ENCODE measurements at places on chromosomes 7 and 10. TPM values are rescaled to one million over a fixed set of nuclear protein-coding genes. Genes with fewer than 3 reads are reported as not detected.

Gene PIP
- not detected for total RNA-seq

Gene CLEC2L
- not detected for total RNA-seq

Gene PCDH15
- not detected for total RNA-seq

Gene OR13A1
- 2.3 TPM for total RNA-seq

Gene CUZD1
- total RNA-seq, result 3.0 TPM

Gene RAMP3
- total RNA-seq, result not detected

Gene TMEM196
- not detected for total RNA-seq

Gene FAM25G
- not detected for total RNA-seq

Gene ASAH2
- 1.9 TPM for total RNA-seq

Gene NUTM2B
- 0.80 TPM for total RNA-seq

Gene CHCHD3
- 40.8 TPM for total RNA-seq

Gene GBX1
- not detected for total RNA-seq

Gene ADARB2
- 0.96 TPM for total RNA-seq

Gene MMD2
- not detected for total RNA-seq

Gene ACTR3C
- total RNA-seq, result 20.7 TPM

Gene SYNPO2L
- total RNA-seq, result not detected

Gene RARRES2
- total RNA-seq, result 0.46 TPM

Gene OIT3
- total RNA-seq, result not detected

Gene CHST12
- 25.4 TPM for total RNA-seq

Gene DGKI
- not detected for total RNA-seq

Gene ATP6V0A4
- not detected for total RNA-seq

Gene ODAD2
- not detected for total RNA-seq

Gene PCLO
- 0.32 TPM for total RNA-seq

Gene UCMA
- not detected for total RNA-seq

Gene ORC5
- total RNA-seq, result 20.2 TPM

Gene BEND7
- total RNA-seq, result not detected

Gene STEAP4
- not detected for total RNA-seq

Gene KIN
- total RNA-seq, result 17.3 TPM
